ENCODE measurements at places on chromosomes 3 and 15.

DNA sequence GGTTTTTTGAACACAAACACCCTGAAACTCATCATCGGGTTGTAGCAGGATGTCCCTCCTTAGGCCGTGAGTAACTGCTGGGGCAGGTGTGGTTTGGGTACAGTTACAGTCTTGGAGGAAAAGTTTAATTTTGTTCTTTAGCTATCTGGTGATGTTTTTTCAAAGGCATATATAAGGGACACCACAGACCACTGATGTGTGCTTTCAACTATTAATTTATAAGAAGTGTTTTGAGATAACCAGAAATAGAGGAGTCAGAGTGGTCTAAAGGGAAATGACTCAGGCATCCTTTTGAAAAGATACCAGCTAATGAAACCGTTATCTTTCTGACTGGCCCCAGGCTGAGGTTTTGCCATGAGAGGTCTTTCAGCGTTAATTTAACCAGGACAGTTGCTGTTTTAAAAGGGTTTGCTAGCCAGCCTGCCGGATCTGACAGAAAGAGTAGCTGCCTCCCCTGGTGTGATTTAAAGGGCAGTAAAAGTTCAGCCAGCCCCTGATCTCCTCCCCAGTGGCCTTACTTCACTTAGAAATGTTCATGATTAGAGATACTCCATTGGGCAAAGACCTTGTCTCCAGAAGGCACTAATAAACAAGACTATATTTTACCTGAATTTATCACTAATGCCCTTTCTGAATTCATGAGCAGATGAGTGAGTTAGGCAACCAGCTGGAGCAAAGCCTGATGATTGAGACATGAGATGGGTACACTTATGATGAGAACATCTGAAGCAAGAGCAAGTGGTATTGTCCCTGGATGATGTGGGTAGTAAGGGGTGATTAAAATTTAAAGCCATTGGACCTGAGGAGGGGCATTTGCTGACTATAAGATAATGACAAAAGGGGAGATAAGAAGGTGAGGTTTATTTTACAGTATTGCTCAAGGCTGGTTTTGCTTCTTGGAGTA, 482.5 kb upstream of the TBL1XR1 start:
- DNase-seq: no peak

DNA sequence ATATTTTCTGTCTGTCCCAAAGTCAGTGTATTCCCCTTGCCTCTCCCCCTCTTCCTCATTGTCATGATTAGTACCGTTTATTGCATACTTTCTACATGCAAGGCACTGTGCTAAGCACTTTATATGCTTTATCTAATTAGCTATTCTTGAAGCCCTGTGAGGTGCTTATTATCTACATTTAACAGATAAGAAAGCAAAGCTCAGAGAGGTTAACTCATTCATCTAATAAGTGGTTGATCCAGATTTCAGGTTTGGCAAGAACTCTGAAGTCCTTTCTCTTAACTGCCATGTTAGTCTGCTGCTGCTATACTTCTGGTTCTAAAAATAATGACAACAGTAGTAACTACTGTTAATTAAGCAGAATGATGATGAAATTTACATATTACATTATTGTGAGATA, 13.5 kb downstream of the IQGAP1 start:
- no peak for DNase-seq

GRCh38 chr15:89442671-89443307, 53.6 kb downstream of the RHCG start:
- no peak for DNase-seq

GRCh38 chr3:115085197-115085865, 61.8 kb downstream of the ZBTB20 start:
- no peak for DNase-seq

GRCh38 chr3:65196663-65197062, 508.9 kb upstream of the ADAMTS9 start:
- no peak for DNase-seq

Data from foreskin keratinocyte (primary cell).